ENCODE measurements at places on chromosomes 4 and X.

DNA sequence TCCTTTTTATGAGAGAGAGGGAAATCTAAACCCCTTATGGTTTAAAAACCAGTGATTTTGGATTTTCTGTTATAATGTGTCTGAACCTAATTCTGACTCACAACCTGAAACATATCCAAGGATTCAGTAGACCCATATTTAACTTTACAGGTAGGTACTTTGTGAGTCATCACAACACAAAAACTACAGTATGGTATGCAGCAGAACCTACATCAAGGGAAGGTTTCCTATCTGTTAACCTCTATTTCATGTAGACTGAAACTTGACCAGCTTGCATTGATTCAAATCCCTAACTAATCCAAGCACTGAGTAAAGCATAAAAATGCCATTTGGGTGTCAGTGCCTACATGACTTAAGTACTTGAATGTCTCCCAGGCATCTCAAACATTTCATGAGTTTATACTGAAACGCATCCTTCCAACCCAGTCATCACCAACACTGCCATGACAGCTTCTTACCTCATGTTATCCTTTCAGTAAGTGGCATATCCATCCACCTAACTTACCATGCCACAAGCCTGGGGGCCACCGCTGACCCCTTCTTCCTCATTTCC lies 4.3 kb upstream of the ARHGAP10 start:
- no peak for DNase-seq

DNA sequence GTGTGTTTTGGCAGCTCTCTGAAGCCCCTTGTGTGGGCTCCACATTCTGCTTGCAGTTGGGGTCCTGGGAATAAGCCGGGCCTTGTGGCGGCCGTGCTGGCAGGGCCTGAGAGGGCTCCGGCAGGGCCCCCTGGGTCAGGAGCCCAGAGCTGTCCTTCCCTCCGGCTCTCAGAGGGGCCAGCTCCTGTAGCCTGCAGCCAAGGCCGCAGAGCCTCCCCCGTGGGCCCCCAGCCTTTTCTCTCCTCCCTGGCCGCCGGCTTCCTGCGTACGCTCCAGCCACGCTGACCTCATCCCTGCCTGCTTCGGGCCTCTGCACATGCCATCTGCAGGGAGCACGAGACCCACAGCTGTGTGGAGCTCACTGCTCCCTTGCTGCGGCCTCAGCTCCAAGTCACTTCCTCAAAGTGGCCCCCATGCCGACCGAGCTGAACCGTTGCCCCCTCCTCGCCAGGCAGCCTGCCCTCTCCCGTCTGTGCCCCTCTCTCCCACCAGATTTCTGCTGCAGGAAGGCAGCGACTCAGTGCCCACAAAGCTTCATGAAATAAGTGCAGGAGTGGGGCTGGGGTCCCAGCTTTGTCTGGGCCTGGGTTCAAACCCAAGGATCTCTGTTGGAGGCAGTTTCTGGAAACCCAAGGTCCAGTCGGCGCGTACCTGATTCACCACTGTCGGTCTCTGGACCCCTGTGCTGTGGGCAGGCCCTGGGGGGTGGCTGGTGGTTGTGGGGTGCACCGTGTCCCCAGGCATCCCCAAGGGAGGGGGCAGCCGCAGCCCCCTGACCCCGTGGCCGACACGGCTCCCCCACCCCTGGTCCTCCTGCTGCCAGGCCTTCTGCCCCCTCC lies 57.1 kb upstream of the NKX1-1 start:
- DNase-seq: peak; percentile 7

DNA sequence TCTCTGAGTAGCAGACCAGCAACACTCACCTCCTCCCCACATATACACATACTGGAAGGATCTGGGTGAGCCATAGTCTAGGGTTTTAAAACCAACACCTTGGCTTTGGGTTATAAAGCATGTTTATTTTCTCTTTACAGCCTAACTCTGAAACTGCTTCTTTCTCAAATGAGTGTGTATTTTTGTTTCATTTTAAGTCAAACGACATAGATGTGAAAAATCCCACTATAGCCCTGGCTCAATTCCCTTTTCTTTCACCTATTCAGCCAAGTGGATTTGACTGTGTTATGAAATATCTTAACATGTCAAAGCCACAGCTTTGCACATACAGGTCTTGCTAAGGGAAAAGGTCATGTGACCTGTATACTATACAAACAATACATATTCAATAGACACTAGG lies 13.8 kb downstream of the NEXMIF start:
- no peak for DNase-seq

DNA sequence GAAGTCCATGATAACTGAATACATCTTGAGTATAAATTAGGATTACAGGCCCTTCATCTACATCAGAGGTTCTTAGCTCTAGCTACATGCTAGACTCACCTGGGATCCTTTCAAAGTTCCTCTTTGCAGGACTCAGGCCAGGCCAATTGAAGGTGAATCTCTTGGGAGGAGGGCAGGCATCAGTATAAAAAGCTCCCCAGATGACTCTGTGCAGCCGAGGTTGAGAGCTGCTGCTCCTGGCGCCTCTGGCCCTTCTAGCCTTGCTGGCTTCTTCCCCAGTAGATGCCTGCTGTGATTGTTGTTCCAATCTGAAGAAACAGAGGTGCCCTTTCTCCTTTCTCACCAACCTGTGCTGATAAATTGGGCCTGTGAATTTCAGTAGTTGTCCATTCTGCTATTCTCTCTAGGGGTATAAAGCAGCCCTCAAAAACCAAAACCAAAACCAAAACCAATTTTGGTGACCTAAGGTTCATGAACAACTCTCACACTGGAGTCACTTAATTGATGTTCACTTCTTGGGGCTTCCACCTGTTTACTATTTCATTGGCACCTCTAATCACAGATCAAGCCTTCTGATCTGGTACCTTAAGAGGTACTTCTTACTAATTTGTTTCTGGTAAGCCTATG lies 78.7 kb downstream of the SUPT20HL2 start:
- no peak for DNase-seq

DNA sequence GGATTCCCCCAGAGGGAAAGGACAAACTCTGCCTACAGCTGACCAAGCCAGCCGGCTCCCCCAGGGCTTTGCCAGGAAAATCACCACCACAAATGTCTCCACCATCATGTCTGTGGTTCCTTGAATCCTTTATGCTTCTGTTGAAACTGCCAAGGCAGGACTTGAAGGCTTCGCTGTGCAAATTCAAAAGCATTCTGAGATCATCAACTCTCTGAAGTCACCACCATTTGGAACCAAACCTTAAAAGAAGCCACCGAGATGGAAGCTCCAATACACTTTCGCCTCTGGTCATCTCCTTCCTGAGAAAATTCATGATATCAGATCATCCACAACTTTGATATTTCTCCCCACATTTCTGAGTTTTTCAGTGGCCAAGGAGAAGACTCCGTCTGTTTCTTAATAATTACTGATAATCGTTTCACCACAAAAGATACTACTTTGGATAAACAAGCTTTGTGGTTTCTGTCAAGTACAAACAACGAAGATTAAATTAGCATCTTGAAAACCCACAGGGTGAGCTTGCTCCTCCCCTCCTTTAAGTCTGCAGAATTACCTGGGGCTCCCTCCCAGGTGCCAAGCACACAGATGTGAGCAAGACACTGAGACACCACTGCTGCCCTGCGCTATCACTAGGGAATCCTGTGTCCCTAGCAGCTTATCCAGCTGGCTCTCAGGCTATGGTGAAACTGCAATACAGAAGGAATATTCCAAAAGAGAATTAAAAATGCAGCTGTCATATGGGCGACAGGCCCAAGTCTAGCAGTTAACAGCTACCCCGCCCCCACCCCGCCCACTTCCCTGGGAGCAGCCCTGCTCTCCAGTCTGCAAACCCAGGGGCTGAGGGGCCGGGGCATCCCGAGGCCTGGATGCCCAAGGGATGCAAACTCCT lies 125.0 kb upstream of the TBL1X start:
- no peak for DNase-seq

DNA sequence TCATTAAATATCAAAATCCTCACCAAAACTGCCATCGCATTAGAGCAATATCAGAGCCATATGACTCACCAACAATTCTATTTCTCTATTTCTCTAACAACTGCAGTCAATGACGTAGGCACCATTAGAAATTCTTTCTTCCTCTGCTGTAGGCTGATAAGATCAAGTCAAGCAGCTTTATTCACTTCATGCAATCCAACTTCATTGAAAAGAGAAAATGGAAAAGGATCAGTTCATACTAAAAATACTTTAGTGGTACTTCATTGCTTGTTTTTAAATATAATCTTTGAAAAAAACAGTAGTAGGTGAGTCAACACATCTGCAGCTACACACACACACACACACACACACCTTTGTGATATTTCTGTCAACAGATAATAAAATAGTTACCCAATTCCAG lies 345.3 kb upstream of the TENM3 start:
- DNase-seq: no peak

GRCh38 chr4:76084542-76084941 lies 10.0 kb downstream of the ART3 start:
- DNase-seq: no peak

- DNase-seq: peak; percentile 57
Observed at GRCh38 chrX:50448565-50448964, 22.1 kb downstream of the DGKK start.

DNA sequence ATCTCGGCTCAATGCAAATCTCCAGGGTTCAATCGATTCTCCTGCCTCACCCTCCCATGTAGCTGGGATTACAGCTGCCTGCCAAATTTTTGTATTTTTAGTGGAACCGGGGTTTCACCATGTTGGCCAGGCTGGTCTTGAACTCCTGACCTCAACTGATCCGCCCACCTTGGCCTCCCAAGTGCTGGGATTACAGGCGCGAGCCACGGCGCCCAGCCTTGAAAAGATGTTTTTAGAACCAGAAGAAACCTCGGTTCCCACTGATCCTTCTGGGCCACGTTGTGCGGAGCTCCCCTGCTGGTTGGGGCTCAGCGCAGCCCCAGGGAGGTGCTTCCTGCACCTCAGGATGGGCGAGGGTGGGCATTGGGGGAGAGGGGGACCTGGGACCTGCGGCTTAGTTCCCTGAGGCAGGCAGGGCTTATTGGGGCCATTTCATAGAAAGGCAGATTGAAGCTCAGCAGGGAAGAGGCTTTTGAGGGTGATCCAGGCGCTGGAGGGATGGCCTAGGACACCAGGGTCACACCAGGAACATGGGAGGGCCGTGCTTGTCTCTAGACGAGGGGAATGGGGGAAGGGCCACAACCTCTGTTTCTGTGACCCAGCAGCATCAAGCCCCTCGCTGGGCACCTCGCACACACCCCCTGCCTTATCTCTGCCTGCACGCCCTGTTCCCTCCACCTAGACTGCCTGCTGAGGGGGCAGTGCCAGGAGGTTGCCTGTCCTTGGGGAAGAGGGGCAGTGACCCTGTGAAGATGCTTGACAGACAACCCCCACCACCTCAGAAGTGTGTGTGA lies 6.3 kb upstream of the ADD1 start:
- DNase-seq: no peak

GRCh38 chrX:17559728-17560379 lies 177.4 kb upstream of the SCML1 start:
- peak; percentile 29 for DNase-seq

GRCh38 chr4:155956461-155956860 lies 2.8 kb upstream of the CTSO start:
- DNase-seq: no peak

GRCh38 chr4:187016101-187016500 lies 292.4 kb upstream of the FAT1 start:
- no peak for DNase-seq

Measured in KBM-7 (cell line).